ENCODE measurements at places on chromosomes 7 and 10.
A peak's percentile ranks its signal among the peaks of the same experiment; 100 is the strongest.

DNA sequence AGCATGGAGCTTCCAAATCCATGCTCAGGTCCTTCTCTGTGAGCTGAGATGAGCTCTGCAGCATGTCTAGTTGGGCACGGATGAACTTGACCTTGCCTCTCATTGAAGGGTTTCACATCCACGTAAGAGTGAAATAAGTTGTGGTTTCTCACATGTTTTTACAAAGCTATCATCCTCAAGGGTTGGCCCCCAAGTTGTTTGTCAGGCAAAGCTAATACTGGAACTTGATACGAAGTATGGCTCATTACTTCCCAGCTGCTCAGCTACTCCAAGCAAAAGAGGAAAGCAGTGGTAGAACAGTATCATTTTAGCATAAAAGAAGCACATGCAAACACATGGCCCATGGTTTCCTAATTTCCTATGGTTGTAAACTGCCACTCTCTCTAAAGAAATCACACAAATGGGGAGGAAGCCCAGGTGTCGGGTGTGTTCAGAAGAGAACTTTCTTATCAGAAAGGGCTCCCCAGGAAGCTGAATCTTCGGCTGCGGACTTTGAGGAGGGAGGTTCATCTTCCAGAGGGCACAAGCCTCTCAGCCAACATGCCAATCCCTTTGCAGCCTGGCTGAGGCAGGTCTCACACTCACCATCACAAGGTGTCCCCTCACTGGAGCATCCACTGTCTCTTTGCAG is 45.3 kb downstream of the PDLIM1 start:
- no peak for DNase-seq

DNA sequence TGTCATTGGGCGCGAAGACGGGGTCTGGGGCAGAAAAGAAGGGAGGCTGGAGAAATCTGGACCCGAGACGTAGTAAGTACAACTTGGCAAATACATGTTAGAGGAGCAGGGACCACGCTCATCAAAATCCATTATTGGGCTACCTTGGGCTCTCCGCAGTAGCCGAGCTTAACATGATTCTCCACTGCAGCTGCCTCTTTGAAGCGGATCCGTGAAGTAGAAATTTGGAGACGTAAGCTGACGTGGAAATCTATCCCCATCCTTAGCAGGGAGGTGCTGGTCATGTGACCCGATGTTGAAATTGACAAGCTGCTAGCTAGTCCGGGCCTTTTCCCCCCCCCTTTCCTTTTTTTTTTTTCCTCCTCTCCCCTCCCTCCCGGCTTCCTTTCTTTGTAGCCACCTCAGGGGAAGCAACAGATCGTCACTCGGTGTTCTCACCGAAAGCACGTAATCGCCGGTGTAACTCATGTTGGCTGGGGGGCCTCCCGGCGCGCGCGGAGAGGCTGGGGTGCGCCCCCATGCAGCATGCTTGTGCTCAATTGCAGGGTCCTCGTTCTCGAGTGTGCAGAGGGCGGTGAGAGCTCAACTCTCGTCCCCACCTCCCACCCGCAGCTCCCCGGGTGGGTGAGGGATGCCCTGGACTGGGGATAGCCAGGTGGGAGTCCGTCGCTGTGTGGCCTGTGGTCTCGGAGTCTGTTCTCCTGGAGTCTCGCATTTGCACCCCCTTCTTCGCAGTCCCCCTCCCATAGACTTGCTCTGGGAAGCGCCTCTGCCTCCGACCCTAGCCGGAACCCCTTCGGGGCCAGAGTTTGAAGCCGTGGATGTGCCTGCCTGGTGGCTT is at the start of gene HOXA11:
Gene HOXA11, minus strand, starts transcription at position 220 of the 841 bp plus-strand sequence. Its CDS starts 88 bp downstream, at position 132.
- no peak for DNase-seq

DNA sequence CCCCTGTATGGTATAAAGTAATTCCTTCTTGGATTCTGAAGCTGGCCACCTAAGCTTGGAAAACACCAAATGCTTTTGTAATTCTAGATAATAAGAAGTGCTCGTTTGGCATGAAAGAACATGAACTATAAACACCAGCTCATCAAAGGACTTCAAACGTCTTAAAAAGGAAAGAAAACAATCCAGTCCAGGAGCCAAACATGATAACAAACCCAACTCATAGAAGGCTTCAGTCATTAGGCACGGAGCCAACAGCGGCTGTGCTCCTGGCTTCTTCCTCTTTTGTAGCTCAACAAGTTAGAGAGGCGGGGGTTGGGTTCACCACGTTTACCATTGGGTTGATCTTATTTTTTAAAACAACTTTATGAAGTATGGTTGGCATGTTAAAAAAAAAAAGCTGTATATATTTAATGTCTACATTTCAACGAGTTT is 56.4 kb upstream of the ECHDC3 start:
- DNase-seq = peak; percentile 20

DNA sequence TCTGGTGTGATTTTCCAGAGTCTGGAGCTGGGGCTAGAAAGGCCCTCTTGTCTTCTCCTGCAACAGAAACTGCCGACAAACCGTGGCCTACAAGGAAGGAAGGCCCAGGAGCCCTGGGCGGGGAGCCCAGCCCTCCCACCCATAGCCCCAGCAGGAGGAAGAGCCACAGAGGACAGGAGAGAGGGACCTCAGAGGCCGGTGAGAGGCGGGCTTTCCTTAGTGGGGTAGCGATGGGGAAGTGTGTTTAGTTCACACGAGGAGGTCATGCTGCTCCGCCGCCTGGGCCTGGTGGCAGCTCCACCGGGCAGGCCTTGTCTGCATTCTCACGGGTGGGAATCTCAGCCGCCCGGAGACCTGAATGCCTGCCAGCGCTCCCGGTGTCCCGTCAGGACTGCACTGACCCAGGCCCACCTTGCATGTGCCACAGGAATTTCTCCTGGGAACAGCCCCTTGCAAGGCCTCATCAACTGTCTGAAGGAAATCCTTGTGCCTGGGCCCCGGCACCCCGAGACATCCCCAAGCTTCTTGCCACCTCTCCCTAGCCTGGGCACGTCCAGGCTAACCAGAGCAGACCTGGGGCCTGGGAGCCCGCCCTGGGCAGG is 50.9 kb downstream of the ZNF467 start:
- DNase-seq = no peak

- peak; percentile 60 for DNase-seq
Measured at GRCh38 chr7:44046321-44047061, 2.0 kb downstream of the DBNL start.

DNA sequence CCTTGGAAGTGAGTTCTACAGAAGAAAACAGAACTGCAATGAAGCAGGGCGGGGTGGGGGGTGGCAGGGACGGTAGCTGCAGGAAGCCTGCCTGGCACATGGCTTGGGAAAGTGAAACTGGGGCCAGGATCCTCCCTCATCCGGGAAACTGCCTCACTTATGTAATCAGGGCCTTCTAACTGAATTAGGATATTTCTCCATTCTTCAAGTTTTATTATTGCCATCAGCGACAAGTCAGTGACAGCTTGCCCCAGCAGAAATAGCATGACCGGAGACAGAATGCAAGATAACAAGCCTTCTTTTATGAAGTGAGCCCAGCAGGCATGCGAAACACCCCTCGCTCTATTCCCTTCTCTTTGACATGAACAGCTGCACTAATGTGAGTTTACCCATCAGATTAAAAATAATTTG is 77.5 kb upstream of the CACUL1 start:
- no peak for DNase-seq

GRCh38 chr10:124200011-124200410 is 106.6 kb upstream of the CHST15 start:
- no peak for DNase-seq

- no peak for DNase-seq
Measured at GRCh38 chr7:150829426-150829825, 22.9 kb upstream of the AOC1 start.

DNA sequence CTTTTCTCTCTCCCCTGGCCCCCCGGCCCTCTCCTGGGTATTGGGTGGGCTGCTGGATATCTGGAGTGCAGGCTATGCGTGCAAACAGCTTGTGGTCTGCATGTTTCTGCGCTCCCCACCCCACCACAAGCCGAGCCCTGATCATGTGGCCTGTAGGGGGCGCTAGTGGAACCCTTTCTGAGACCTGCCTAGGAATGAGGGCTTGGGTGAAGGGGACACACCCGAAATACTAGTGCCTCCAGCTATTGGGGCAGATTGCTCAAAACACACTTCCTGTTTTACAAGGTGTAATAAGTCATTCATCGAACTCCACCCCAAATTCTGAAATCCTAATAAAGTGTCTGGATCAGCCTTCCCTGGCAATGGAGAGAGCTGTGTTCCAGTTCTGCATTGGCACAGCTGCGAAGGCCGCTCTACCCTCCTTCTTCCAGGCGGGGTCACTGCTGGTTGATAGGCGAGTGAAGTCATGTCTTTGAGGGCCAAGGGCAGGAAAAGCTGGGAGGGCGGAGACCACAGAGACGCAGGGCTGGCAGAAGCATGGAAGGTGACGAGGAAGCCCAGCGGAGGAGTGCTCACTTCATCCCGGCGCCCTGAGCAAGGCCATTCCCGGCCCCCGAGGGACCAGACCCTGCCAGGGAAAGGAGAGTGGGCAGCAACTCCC is 19.8 kb upstream of the PRRT4 start:
- DNase-seq = no peak

DNA sequence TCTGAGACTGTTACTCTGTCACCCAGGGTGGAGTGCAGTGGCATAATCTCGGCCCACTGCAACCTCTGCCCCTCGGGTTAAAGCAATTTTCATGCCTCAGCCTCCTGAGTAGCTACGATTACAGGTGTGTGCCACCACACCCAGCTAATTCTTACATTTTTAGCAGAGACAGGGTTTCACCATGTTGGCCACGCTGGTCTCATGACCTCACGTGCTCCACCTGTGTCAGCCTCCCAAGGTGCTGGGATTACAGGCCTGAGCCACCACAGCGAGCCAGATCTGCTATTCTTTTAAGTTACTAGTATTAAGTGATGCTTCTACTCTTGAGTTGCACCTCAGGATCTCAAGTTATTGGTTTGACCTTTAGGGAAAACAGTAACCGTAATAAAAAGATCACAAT is 23.0 kb upstream of the KMT2E start:
- DNase-seq = no peak

DNA sequence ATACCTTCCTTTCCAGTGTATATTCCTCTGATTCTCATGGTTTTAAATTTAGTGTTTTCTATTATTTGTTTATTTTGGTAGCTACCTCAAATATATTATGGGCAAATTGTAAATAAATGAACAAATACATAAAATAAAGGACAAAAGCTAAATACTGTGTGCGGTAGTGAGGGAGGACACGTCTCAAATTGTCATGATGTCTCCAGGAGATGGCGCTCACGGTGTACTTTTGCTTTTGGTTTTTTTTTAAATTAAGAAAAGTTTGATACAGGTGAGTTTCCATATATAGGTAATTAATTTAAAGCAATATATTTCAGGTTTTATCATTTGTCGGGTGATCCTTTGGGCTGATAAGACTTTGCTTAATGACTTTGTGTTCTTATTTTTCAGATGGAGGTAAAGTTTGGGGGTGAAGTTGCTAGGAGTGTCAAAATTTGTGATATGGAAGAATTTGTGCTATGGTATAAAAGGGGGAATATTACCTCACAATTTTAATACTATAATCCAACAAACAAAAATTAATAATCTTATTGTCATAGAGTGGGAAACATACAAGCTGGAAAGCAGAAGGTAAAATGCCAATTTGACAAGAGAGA is 68.4 kb upstream of the TMEM229A start:
- DNase-seq = no peak

- no peak for DNase-seq
Measured at GRCh38 chr7:155972651-155973390, 160.6 kb upstream of the SHH start.

- no peak for DNase-seq
Measured at GRCh38 chr10:5595095-5595494, 70.3 kb downstream of the CALML3 start.

DNA sequence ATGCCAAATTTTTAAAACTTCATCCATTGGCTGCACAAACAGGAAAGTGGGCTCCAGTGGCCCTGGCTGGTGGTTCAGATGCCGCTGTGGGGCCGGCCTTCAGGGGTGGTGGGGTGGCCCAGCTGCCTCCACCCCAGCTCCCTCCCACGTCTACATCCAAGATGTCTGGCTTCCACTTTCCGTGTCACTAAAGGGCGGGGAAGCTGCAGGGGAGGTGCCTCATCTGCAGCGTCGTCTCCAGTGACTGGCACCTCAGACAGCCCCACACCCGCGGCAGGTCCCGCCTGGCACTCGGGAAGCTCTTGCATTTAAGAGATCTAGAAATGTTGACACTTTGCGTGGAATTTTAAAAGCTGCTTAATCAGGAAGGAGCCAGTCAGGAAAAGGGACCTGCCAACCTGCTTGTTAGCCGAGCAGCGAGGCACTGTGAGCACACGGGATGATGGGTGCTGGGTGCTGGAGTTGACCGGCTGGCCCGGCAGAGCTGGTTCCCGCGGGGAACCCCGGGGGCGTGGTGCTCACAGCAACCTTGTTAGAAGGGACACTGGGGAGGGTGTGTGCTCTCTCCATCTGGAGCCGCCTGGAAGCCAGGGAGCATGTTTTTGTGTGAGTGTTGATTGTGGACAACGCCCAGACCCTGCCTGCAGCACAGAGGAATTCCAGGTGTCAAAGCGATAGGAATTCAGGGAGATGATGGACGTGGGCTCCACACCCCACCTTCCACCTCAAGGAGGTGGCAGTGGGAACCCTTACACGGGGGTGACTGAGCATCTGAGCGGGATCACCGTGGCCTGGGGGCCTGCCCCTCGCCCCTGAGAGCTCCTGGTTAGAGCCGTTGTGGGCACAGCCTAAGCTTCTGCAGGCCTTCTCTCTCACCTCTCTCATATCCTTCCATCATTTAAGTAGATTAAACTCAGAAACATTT is 320.5 kb downstream of the PTPRN2 start:
- DNase-seq = no peak

GRCh38 chr10:79316671-79317431 is 30.4 kb upstream of the PPIF start:
- DNase-seq = no peak

DNA sequence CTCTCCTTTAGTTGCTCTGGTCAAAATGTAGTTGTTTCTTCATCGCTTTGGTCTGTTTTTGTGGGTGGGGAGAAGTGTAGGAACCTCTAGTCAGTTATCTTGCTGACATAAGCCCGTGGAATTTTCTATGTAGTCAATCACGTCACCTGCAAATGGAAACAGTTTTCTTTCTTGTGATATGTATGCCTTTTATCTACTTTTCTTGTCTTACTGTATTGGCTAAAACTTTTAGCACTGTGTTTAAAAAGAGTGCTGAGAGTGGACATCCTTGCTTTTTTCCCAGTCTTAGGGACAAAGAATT is 42.3 kb downstream of the AKR1E2 start:
- DNase-seq = no peak

DNA sequence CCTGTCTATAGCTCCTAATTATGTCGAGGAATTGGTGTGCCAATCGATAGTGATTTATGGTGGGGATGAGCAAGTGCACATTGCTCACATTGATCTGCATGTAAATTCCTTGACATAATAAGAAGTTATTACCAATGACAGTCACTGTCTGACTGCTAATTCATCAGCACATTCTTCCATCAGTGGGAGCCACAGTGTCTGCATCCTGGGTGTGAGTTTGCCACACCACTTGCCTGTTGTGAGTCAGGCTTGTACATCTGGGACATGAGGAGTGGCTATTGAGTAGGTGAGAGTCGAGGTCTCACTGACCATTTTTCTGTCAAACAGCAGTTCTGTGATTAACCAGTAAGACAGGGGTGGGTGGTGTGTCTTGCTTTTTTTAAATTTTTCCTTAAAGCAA is 263.4 kb downstream of the LRMDA start:
- no peak for DNase-seq
